SJSA1 (cell line): ENCODE measurements at places on chromosomes 5 and 9. TPM values are rescaled to one million over a fixed set of nuclear protein-coding genes. Genes with fewer than 3 reads are reported as not detected.

GRCh38 chr9:35972093-35972492 is 14.1 kb upstream of the OR2S2 start:
- H3K4me3 ChIP-seq: no peak overlapping the region
- DNase-seq: no peak
- no peak overlapping the region for H3K27ac ChIP-seq

GRCh38 chr5:81422671-81423070 is 28.7 kb upstream of the ACOT12 start:
- no peaks in the 10 kb centered on the region for H3K27me3 ChIP-seq
- no peaks in the 10 kb centered on the region for H3K36me3 ChIP-seq
- H3K4me3 ChIP-seq: no peak overlapping the region
- DNase-seq: peak; percentile 60
- H3K4me1 ChIP-seq: peaks cover 56% of the 10 kb centered on the region

- peaks cover 18% of the 10 kb centered on the region for H3K4me1 ChIP-seq
- no peaks in the 10 kb centered on the region for H3K36me3 ChIP-seq
- peak; percentile 80 for DNase-seq
- no peak overlapping the region for H3K27ac ChIP-seq
- no peaks in the 10 kb centered on the region for H3K27me3 ChIP-seq
- no peak overlapping the region for H3K4me3 ChIP-seq
Measured at GRCh38 chr5:158174918-158175851, 316.2 kb upstream of the CLINT1 start.

GRCh38 chr5:141040093-141040770 is 10.9 kb upstream of the PCDHB1 start:
- no peaks in the 10 kb centered on the region for H3K27me3 ChIP-seq
- H3K36me3 ChIP-seq: no peaks in the 10 kb centered on the region
- H3K4me3 ChIP-seq: no peak overlapping the region
- H3K27ac ChIP-seq: no peak overlapping the region
- DNase-seq: no peak

- no peaks in the 10 kb centered on the region for H3K36me3 ChIP-seq
- no peaks in the 10 kb centered on the region for H3K27me3 ChIP-seq
- DNase-seq: peak; percentile 63
Measured at GRCh38 chr5:159133041-159133741, 33.5 kb upstream of the EBF1 start.

The ADAMTS16 gene
- 5.4 and 7.5 TPM in 2 replicates for total RNA-seq

DNA sequence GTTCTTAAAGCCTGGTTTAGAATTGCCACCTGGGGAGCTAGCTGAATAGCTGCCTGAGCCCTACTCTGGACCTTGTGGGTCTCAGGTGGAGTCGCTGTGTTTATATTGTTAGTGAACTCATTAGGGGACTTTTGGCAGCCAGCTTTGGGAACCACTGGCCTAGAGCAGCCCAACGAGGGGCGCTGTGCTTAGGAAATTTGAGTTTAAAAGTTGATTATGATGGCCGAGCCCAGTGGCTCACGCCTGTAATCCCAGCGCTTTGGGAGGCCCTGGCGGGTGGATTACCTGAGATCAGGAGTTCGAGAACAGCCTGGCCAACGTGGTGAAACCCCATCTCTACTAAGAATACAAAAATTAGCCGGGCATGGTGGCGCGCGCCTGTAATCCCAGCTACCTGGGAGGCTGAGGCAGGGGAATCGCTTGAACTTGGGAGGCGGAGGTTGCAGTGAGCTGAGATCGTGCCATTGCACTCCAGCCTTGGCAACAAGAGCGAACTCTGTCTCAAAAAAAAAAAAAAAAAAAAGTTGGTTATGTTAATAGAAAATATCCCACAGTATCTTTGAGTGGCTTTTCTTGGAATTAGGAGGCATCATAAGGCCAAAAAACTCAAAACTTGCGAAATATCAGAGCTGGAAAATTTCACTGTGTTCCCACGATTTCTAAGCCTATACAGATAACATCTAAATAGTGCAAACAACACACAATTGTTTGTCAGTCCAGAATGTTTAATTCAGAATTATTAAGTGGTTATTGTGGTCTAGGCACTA is 809 bp downstream of the MCCC2 start:
- H3K36me3 ChIP-seq: peaks cover 3% of the 10 kb centered on the region; the same call in 1 of the 2 replicates
- DNase-seq: no peak
- peak overlapping the region; percentile 77 for H3K4me3 ChIP-seq
- H3K4me1 ChIP-seq: no peaks in the 10 kb centered on the region; the same call in 1 of the 2 replicates

DNA sequence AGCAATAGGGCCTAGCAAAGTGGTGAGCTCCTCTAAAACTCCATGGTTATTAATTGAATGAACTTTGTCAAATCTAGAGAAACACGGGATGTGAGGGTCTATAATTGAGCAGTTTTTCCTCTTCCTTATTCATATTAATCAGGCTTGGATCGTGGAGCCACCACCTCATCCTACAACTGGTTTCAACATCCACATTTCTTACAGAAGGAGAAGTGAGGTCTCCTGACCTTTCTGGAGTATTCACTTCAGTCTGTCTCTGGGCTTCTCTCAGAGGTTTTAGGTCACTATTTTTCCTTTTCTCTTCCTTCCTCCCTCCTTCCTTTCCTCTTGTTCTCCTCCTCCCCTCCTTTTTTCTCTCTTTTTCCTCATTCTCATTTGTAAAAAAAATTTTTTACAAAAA is 177.3 kb upstream of the ACTBL2 start:
- H3K4me3 ChIP-seq: no peak overlapping the region
- DNase-seq: no peak
- no peaks in the 10 kb centered on the region for H3K36me3 ChIP-seq

The IFNA2 gene
- not detected in 2 replicates for total RNA-seq

DNA sequence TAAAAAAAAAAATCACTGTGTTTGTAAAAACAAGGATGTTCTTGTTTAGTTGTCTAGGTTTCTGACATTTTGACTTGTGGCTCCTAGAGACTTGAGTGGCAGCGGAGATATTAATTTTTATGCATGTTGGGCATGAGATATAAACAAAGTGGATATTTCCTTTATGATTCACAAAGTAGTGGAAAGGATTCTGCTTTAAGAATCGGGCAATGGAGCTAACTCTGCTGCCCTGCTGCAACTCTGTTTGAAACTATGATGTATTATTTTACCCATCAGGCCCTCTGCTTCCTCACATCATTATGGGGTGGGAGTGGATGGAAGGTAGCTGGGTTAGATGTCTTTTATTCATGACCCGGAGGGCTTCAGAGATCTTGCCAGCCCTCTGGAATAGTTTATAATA is 94.1 kb upstream of the CD180 start:
- no peak overlapping the region for H3K4me3 ChIP-seq
- no peaks in the 10 kb centered on the region for H3K27me3 ChIP-seq
- peaks cover 10% of the 10 kb centered on the region for H3K4me1 ChIP-seq
- H3K36me3 ChIP-seq: no peaks in the 10 kb centered on the region

GRCh38 chr9:8251566-8251965 is 452.0 kb upstream of the DMAC1 start:
- no peaks in the 10 kb centered on the region for H3K27me3 ChIP-seq
- no peaks in the 10 kb centered on the region for H3K4me1 ChIP-seq
- H3K27ac ChIP-seq: no peak overlapping the region

GRCh38 chr5:125209650-125210049 is 463.2 kb upstream of the ZNF608 start:
- no peak for DNase-seq
- no peak overlapping the region for H3K27ac ChIP-seq
- H3K27me3 ChIP-seq: no peaks in the 10 kb centered on the region

The NEUROG1 gene
- not detected in 2 replicates for total RNA-seq

GRCh38 chr9:83537331-83538171 is 650 bp downstream of the FRMD3 start:
- peak; percentile 36 for DNase-seq
- no peaks in the 10 kb centered on the region; the same call in 1 of the 2 replicates for H3K36me3 ChIP-seq
- H3K27ac ChIP-seq: peak overlapping the region; percentile 62; the same call in 1 of the 2 replicates
- peak overlapping the region; percentile 63 for H3K4me3 ChIP-seq
- no peaks in the 10 kb centered on the region for H3K27me3 ChIP-seq

The TMEM174 gene
- not detected in 2 replicates for total RNA-seq

The FKBP15 gene
- total RNA-seq: 12.5 and 22.9 TPM in 2 replicates

GRCh38 chr5:25823330-25823873 is 1178.6 kb upstream of the CDH10 start:
- no peak overlapping the region for H3K27ac ChIP-seq
- no peak for DNase-seq
- no peaks in the 10 kb centered on the region for H3K36me3 ChIP-seq
- H3K4me3 ChIP-seq: no peak overlapping the region
- H3K4me1 ChIP-seq: no peaks in the 10 kb centered on the region
- no peaks in the 10 kb centered on the region for H3K27me3 ChIP-seq

GRCh38 chr5:132656774-132657355 is 1.1 kb upstream of the IL13 start:
- no peaks in the 10 kb centered on the region; the same call in none of the 2 replicates for H3K27me3 ChIP-seq
- no peak for DNase-seq
- H3K27ac ChIP-seq: no peak overlapping the region
- peaks cover 11% of the 10 kb centered on the region for H3K4me1 ChIP-seq

- no peak for DNase-seq
- H3K36me3 ChIP-seq: no peaks in the 10 kb centered on the region
- no peak overlapping the region for H3K27ac ChIP-seq
- H3K4me3 ChIP-seq: no peak overlapping the region
- no peaks in the 10 kb centered on the region; the same call in 1 of the 2 replicates for H3K4me1 ChIP-seq
- no peaks in the 10 kb centered on the region for H3K27me3 ChIP-seq
Measured at GRCh38 chr5:168282120-168282519, 9.3 kb upstream of the WWC1 start.

GRCh38 chr5:57499262-57500050 is 16.8 kb upstream of the ACTBL2 start:
- H3K36me3 ChIP-seq: no peaks in the 10 kb centered on the region
- peak; percentile 73 for DNase-seq
- H3K4me3 ChIP-seq: 0 out of 2 replicates have a peak overlapping the region, but pooled peaks have one; percentile 10
- H3K27ac ChIP-seq: peak overlapping the region; percentile 20; the same call in 1 of the 2 replicates

- H3K4me3 ChIP-seq: no peak overlapping the region
- no peak for DNase-seq
- H3K27me3 ChIP-seq: no peaks in the 10 kb centered on the region
- H3K4me1 ChIP-seq: no peaks in the 10 kb centered on the region
- no peaks in the 10 kb centered on the region for H3K36me3 ChIP-seq
Measured at GRCh38 chr5:179313849-179314521, 31.3 kb downstream of the ADAMTS2 start.

- H3K27me3 ChIP-seq: peaks cover 17% of the 10 kb centered on the region
- H3K36me3 ChIP-seq: no peaks in the 10 kb centered on the region
- no peaks in the 10 kb centered on the region for H3K4me1 ChIP-seq
Measured at GRCh38 chr5:175738126-175738525, 80.3 kb downstream of the HRH2 start.

DNA sequence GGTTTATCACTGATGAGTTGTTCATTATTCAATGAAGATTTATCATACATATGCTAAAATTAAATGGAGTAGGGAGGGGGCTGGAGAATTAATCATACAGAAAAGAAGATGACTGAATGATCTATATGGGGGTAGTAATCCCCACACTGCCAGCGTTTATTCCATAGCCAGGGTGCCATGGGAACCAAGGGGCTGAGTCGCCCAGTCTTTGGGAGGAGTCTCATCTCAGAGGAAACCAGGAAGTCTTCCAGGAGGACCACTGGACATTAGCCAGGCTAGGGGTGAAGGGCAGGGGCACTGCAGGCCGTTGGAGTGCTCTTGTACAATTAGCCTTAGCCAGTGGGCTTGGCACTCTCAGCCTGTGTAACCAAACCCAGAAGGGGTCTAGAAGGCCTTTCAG is 226.5 kb downstream of the ARL15 start:
- no peaks in the 10 kb centered on the region; the same call in 1 of the 2 replicates for H3K36me3 ChIP-seq
- DNase-seq: no peak
- peaks cover 22% of the 10 kb centered on the region for H3K4me1 ChIP-seq

GRCh38 chr5:151550146-151550545 is 41.0 kb downstream of the FAT2 start:
- DNase-seq: no peak
- 0 out of 2 replicates have a peak, but pooled peaks cover 7% of the 10 kb centered on the region for H3K27me3 ChIP-seq
- no peaks in the 10 kb centered on the region for H3K4me1 ChIP-seq
- no peak overlapping the region for H3K27ac ChIP-seq
- no peak overlapping the region for H3K4me3 ChIP-seq

DNA sequence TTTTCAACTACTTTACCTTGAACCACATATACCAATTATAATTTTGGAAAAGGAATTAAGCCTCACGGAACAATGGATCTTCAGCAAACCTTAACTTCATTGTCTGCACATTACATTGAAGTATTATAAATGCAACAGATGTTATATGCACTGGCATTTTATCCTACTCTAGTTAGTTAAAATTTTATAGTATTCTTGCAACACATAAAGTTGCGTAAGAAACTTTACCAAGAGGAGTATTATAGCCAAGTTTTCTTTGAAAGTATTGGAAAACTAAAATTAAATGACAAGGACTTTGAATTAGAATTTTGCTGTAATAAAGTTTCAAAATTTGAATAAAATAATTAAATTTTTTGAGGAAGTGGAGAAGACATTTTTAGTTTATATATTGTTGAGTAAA is 63.4 kb upstream of the SREK1 start:
- H3K4me1 ChIP-seq: no peaks in the 10 kb centered on the region
- no peaks in the 10 kb centered on the region for H3K27me3 ChIP-seq
- H3K27ac ChIP-seq: no peak overlapping the region
- peaks cover 54% of the 10 kb centered on the region for H3K36me3 ChIP-seq

- H3K27me3 ChIP-seq: no peaks in the 10 kb centered on the region
- H3K36me3 ChIP-seq: no peaks in the 10 kb centered on the region
- DNase-seq: no peak
Measured at GRCh38 chr5:178240766-178241165, 8.2 kb upstream of the PHYKPL start.

DNA sequence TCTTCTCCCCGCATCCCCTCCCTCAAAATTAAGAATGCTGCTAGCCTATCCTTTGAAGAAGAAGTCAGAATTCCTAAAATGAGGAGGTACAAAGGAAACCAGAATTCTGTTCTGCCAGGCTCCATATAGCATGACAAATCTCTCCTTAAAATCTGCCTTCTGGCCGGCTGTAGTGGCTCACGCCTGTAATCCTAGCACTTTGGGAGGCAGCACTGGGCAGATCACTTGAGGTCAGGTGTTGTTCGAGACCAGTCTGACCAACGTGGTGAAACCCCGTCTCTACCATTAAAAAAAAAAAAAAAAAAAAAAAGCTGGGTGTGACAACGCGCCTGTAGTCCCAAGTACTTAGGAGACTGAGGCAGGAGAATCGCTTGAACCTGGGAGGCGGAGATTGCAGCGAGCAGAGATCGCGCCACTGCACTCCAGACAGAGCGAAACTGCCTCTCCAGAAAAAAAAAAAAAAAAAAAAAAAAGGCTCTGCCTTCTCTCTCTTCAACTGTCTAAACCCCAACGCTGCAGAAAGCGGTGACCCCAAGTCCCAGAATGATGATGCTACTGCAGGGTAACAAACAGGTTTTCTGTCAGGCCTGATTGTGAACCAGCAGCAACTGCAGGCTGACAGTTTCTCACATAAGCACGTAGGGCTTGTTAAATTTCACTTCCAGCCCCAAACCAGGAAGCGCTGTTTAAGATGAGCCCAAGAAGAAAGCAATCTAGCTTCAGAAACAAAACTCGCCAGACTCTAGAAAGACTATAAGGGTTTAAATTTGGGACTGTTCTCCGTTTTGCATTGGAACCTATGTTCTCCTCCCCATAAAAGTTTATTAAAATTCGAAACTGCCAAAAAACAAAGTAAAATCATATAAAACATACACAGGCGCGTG is 963 bp upstream of the CAST start:
- DNase-seq: peak; percentile 68
- peaks cover 20% of the 10 kb centered on the region for H3K36me3 ChIP-seq
- peak overlapping the region; percentile 84 for H3K27ac ChIP-seq
- H3K4me1 ChIP-seq: peaks cover 55% of the 10 kb centered on the region

The DCAF12 gene
- 9.4 and 16.0 TPM in 2 replicates for total RNA-seq

- no peaks in the 10 kb centered on the region for H3K27me3 ChIP-seq
- no peaks in the 10 kb centered on the region for H3K4me1 ChIP-seq
- H3K27ac ChIP-seq: no peak overlapping the region
- H3K36me3 ChIP-seq: no peaks in the 10 kb centered on the region
- DNase-seq: no peak
Measured at GRCh38 chr5:19608444-19609002, 379.5 kb downstream of the CDH18 start.

The IL13 gene
- total RNA-seq: not detected in 2 replicates

The ROR2 gene
- total RNA-seq: 0.44 and 0.66 TPM in 2 replicates

The SPINK13 gene
- total RNA-seq: not detected in 2 replicates

The STRBP gene
- total RNA-seq: 4.2 and 5.3 TPM in 2 replicates
